ENCODE measurements at places on chromosomes 7 and 10. TPM values are rescaled to one million over a fixed set of nuclear protein-coding genes. Genes with fewer than 3 reads are reported as not detected.

- H3K4me3 ChIP-seq = no peak overlapping the region
- no peak for DNase-seq
- H3K4me1 ChIP-seq = peaks cover 24% of the 10 kb centered on the region
- no peak overlapping the region for H3K27ac ChIP-seq
Observed at GRCh38 chr7:2474224-2474623, 2.0 kb downstream of the GRIFIN start.

DNA sequence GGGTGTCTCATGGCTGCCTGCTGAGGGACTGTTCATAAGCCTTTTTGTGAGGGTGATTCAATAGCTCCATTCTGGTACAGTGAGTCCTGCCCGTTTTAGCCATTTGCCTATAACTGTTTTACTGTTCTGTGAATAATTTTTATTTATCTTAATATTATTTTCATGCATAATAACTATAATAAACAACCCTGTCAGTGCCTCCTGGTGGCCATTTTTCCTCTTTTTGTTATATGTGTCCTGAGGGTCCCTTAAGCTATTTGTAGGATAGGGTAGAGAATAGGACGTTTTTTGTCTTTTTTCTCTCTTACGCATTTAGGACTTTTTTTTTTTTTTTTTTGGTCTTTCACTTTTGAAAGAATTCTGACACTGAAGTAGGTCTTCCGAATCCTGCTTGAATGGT, 2.9 kb downstream of the C1QL3 start:
- H3K4me1 ChIP-seq = peaks cover 14% of the 10 kb centered on the region
- no peak overlapping the region for H3K27ac ChIP-seq
- H3K27me3 ChIP-seq = peaks cover 9% of the 10 kb centered on the region
- DNase-seq = no peak
- no peaks in the 10 kb centered on the region for H3K36me3 ChIP-seq

DNA sequence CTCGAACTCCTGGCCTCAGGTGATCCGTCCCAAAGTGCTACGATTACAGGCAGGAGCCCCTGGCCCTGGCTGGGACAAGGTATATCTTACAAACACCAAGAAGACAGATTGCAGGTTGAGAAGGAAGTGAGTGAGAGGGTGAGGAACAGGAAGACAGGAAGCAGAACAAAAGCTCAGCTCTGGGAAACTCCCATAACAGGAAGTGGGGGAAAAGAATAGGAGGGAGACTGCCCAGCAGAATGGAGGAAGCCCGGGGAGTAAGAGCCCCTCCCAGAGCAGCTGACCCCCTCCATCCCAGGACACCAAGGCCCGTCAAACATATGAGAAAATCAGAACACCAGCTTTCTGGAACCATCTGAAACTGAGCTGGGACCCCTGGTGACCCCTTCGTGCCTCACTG, 2.9 kb downstream of the TECPR1 start:
- peaks cover 32% of the 10 kb centered on the region for H3K4me1 ChIP-seq
- no peaks in the 10 kb centered on the region for H3K27me3 ChIP-seq
- no peak for DNase-seq
- H3K27ac ChIP-seq = no peak overlapping the region
- H3K4me3 ChIP-seq = no peak overlapping the region

DNA sequence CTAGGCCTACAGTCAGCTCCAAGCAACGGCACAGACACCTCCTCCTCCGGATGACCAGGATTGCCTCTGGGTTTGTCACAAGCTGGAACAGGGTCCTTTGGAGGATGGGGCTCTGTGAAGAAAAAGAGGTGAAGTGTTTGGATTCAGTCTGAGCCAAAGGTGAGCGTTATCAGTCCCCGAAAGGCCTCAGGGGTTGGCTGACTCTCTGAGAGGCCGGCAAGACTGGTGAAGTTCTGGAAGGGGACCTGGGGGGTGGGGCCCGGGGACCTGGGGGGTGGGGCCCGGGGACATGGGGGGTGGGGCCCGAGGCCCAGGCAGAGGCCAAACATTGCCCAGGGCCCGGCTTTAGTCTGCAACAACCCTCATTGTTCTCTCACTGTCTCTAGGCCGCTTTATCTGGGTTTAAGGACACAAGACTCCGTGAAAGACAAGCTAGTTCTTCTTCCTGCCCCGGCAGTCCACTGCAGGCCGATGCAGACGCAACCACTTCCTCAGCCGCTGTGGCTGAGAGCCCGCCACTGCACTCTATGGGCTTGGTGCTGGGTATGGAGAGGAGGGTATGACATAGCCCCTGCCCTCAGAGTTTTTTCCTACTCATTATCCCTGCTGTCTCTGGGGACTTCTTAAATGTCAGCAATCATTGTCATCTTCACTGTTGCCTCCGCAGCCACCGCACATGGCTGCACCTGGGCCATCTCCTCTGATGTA, 27.4 kb upstream of the PSAP start:
- no peak overlapping the region for H3K27ac ChIP-seq
- no peaks in the 10 kb centered on the region for H3K27me3 ChIP-seq
- H3K4me3 ChIP-seq = no peak overlapping the region

DNA sequence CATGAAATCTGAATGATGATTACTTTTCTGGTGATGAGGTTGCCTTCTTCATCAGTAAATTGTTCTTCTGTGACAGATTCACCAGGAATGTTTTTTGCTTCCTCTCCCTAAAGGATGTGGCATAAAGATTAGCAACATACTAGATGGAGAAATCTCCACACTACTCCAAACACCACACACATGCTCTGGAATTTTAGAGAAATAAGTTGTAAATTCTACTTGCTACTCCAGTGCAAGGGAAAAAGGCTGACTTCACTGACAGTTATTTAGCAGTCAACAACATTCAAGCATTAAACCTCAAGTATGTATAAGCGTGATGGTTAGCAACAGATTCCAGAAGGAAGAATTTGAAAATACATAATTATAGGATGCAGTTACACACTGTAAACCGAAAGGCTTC, 137.9 kb upstream of the CCDC6 start:
- peaks cover 21% of the 10 kb centered on the region for H3K4me1 ChIP-seq
- no peak for DNase-seq
- H3K27me3 ChIP-seq = no peaks in the 10 kb centered on the region
- no peaks in the 10 kb centered on the region for H3K36me3 ChIP-seq
- H3K4me3 ChIP-seq = no peak overlapping the region

GRCh38 chr10:112811741-112812551, 138.1 kb upstream of the TCF7L2 start:
- H3K4me3 ChIP-seq = no peak overlapping the region
- DNase-seq = no peak
- peak overlapping the region; percentile 22 for H3K27ac ChIP-seq
- H3K4me1 ChIP-seq = peaks cover 18% of the 10 kb centered on the region

Gene NPY4R2
- 0.49 TPM for total RNA-seq

DNA sequence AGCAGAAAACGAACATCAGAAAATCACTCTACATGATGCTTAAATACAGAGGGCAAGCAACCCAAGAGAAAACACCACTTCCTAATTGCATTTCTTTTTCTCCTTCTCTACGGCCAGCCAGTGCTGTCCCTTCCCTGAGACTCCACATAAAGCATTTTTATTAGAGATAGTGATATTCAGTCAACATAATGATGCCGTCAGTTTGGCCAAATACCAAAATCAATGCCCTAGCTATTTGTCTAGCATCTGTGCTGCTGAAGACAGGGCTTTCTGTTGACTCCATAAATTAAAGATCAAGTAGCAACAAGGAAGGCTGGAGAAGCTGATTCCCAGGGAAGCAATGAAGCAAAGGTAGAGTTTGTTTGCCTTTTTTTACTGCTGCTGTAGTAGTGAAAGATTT, 1024.9 kb downstream of the REEP3 start:
- no peaks in the 10 kb centered on the region for H3K27me3 ChIP-seq
- no peaks in the 10 kb centered on the region for H3K36me3 ChIP-seq
- no peak overlapping the region for H3K4me3 ChIP-seq
- no peaks in the 10 kb centered on the region for H3K4me1 ChIP-seq
- no peak for DNase-seq
- H3K27ac ChIP-seq = no peak overlapping the region

Gene PCGF5
- total RNA-seq = 45.4 TPM

- no peak overlapping the region for H3K27ac ChIP-seq
- no peaks in the 10 kb centered on the region for H3K27me3 ChIP-seq
- no peaks in the 10 kb centered on the region for H3K36me3 ChIP-seq
- peaks cover 22% of the 10 kb centered on the region for H3K4me1 ChIP-seq
Observed at GRCh38 chr7:140902303-140902953, 22.3 kb downstream of the BRAF start.
